ENCODE measurements at places on chromosomes 2 and 18.

- DNase-seq = no peak
Observed at GRCh38 chr18:74368901-74369705, 53.5 kb downstream of the C18orf63 start.

GRCh38 chr2:239824046-239824694 lies 201.0 kb downstream of the NDUFA10 start:
- peak; percentile 45 for DNase-seq

GRCh38 chr2:17757321-17757720 lies 3.4 kb downstream of the GEN1 start:
- no peak for DNase-seq

- no peak for DNase-seq
Observed at GRCh38 chr2:171316755-171317337, 116.9 kb downstream of the METTL8 start.

DNA sequence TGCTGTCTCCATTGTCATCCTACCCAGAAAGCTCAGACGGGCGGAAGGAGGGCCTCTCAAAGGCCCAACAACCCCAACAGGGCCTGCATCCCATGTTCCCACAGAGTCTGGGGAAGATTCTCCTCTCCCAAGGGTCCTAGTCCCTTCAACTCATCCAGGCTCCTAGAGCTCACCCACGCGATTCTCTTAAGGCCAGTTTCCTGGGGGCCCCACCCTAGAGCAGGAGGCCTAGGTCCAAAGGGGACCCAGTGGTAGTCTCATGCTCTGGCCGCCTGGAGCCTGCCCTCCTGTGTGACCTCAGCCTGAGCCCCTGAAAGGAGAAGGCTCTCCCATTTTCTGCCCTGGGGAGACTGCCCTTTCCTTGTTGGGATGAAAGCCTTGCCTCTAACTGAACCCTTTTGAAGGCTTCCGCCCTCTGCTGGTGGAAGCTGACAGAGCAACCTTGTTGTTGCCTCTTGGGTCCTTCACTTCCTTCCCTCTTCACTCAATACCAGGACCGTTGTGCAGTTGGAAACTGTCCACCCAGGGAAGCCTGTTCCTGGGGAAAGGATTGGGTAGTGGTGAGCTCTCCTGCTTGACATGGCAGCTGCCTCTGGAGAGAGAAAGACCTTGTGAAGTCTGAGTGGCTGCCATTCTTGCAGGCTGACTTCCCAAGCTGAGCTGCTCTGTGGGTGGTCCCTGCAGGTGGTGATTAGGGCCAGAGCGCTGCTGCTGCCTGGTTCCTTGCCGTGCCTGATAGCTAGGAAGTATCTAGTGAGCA lies 86.0 kb upstream of the ALPP start:
- peak; percentile 49 for DNase-seq

GRCh38 chr2:26164641-26165211 lies 8.2 kb upstream of the GAREM2 start:
- no peak for DNase-seq

- no peak for DNase-seq
Observed at GRCh38 chr2:195509551-195509950, 147.5 kb upstream of the SLC39A10 start.

DNA sequence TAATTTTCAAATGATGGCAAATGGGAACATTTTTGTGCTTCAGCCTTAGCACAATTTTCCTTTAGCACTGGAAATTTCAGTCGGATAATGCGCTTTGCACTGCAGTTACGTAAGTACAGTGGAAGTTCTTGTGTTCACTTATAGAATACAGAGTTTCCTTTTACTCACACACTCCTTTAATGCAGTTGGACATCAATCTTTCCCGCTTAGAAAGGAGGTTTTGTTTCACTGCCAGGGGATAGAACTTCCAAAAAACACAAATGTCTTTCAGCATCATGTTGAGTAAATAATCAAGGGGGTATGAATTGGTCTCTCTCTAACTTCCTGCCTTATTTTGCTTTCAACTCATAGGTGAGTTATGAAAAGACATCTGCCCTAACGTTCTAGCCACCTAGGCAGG lies 63.2 kb downstream of the TGFA start:
- DNase-seq = no peak

DNA sequence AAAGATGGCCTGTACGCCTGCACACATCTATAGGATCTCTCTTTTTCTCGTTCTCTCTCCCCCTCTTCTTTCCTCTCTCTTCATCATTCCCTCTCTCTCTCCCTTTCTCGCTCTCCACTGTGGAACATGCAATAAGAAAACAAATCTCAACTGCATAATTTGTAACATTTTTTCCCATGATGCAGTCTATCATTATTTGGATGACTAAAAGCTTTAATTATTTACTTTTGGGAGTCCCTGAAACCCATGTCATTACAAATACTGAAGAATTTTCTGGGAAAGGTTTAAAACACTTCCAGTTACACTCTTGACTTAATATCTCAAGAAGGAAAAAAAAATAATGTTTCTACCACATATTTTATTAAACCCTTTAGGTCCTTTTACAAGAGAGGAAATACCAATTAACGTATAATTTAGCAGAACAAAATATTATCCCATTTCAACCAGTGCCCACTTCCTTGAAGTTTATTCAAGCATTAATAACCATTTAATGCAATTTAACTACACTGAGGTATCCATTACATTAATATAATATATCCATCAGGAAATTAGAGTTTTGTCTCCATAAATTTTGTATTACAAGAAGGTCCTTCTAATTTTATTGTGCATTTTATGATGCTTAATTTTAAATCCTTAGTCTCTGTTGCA lies 1615.2 kb upstream of the ACVR2A start:
- no peak for DNase-seq

DNA sequence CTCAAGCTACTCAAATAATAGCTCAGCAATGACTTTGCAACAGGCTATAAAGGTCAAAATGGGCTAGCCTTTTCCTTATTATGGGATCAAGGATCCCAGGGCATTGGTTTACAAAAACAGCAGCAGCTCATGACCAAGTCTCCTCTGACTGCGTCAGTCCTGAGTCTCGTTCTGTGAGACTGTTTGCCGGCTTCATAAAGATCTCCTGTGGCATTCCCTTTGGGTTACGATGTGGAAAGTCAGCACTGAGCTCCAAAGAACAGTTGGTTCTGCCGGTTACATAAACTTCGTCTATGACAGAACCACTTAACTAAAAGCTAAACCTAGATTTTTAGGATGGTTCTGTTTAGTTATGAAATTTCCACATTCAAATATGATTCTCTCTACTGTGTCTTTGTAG lies 674.9 kb downstream of the ZEB2 start:
- no peak for DNase-seq

- DNase-seq = no peak
Observed at GRCh38 chr2:228417526-228417925, 236.0 kb upstream of the SPHKAP start.

GRCh38 chr2:12068796-12069538 lies 322.5 kb downstream of the LPIN1 start:
- DNase-seq = no peak

DNA sequence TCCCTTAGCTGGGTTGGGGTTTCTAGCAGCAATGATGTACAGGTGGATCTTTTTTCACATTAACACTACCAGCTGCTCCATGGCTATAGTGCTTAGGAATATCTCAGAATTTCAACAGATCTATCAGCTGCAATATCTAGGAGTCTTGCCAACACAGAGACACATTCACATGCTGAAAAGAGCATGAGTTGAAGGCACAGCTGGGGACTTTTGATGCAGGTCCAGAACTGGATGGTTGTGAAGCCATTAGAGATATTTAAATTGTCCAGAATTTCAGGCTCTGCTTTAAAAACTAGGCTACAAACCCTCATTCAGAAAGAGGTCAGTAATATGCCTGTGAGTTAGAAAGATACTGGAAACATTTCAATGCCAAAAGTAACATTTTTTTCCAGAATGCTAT lies 122.2 kb upstream of the CCDC195 start:
- DNase-seq = no peak
